ENCODE measurements at places on chromosomes 7 and 10.

DNA sequence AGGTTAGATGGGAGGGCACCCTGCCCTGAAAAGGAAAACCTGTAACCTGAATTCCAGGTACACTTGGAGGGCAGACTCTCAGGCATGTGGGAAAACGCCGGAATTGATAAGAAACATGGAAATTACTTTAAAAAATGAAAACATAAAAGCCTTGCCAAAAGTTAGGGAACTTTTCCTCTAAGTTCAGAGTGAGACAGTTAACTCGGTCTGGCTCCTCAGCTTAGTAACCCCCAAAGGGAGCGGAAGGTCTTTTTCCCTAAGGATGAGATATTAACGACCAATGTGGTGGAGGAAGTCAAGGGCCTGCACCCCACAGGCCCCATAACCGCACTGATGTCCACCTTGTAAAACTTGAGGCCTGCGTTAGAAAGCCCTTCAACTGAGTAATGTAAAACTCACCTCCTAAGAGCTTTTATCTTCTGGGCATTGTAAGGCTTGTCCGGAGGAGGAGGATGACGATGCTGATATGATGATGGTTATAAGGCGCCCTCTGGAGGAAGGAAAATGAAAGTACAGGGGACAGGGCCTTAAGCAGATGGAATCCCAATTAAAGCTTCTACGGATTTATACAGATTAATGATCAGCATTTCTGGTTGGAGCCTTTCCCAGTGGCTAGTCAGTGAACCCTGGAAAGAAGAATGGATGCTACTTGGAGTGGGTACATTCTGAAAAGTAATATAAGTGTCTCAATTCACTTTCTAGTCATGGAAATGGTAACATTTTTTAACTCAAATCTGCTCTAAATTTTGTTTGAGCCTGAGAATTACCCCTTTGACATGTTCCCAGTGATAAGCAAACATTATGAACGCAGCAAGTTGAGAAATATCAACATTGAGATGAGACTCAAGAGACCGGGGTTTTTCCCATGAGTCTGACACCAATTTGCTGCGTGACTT is 694 bp downstream of the COL1A2 start:
- peak; percentile 61 for DNase-seq

DNA sequence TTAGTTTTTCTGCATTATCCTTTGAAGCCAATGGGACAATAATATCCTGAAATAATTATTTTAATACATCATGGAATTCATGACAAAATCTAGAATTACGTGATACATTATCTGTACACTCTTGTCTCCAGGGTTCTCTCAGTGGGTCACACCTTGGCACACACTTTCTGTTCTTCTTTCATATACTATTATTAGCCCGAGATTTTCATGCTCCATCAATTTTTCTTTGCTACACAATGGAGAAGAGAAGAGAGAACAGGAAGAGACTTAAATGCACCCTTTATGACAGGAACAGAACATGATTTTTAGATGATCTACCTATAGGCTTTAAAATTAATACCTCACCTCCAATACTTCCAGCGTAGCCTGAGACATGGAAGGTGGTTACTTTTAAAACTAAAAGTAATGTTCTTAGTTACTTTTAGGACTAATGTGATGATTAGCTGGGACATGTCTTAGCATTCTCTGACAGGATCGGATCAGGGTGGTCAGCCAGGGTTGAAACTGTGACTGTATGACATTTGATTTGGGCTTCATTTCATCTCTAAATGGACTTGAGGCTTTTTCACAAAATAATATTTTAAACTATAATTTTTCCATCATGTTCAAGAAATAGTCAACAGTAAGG is 148.2 kb upstream of the WNT16 start:
- DNase-seq: no peak

DNA sequence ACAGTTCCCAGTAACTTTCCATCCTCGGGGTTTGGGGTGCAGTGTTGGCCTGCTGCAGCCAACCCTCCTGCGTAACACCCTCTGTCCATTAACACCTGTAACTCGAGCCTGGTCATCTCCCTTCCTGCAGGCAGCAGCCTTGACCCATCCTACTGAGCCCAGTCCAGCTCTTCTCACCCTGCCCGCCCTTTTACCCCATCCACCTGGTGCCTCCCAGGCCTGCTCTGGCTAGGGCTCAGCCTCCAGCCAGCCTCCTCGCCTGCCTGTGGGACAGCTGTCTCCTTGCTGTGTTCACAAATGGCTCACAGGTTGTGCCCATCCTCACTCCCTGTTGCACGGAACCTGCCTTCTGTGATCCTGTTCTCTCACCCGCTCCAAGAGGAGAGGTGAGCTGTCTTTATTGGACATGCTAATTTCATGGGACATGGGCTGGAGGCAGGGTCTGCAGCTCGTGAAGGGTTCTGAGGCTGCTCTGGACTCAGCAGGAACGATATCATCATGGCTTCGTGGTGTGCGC is 277.2 kb upstream of the TCERG1L start:
- DNase-seq: no peak

DNA sequence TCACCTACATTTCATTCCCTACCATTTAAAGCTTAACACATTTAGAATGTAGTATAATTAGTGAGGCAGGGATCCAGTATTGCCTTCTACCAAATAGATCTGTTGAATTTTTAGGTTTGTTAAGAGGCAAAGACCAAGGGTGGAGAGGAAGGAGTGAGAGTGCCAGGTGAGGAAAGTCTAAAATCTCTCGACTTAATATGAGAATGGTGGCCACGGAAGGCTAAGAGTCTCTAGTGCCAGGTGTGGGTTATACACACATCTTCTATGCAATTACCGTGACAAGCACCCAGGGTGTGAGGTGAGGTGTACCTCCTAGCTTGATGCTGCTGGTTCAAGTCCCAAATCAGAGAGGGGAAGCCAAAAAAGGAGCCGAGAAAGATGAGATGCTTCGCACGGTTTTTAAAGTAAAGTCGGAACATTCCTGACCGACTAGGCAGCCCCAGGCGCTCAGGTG is 439 bp downstream of the IQUB start:
- no peak for DNase-seq

Measured in activated CD4-positive, alpha-beta T cell treated with anti-CD3 and anti-CD28 coated beads, Interleukin-2, Interleukin-4, amounts not matched to agents 100 ng/mL and 50 ng/mL, durations not matched to agents 16 hours and 8 hours (primary cell).